ENCODE measurements at places on chromosomes 1 and 21.
A peak's percentile ranks its signal among the peaks of the same experiment; 100 is the strongest.

DNA sequence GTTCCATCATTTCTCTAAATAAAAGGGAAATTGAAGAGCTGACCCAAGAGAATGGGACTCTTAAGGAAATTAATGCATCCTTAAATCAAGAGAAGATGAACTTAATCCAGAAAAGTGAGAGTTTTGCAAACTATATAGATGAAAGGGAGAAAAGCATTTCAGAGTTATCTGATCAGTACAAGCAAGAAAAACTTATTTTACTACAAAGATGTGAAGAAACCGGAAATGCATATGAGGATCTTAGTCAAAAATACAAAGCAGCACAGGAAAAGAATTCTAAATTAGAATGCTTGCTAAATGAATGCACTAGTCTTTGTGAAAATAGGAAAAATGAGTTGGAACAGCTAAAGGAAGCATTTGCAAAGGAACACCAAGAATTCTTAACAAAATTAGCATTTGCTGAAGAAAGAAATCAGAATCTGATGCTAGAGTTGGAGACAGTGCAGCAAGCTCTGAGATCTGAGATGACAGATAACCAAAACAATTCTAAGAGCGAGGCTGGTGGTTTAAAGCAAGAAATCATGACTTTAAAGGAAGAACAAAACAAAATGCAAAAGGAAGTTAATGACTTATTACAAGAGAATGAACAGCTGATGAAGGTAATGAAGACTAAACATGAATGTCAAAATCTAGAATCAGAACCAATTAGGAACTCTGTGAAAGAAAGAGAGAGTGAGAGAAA, 38.4 kb downstream of the CENPF start:
- H3K36me3 ChIP-seq, result peaks cover 4% of the 10 kb centered on the region
- H3K4me1 ChIP-seq, result no peaks in the 10 kb centered on the region
- no peak for DNase-seq
- H3K27ac ChIP-seq, result no peak overlapping the region
- no peaks in the 10 kb centered on the region for H3K27me3 ChIP-seq

DNA sequence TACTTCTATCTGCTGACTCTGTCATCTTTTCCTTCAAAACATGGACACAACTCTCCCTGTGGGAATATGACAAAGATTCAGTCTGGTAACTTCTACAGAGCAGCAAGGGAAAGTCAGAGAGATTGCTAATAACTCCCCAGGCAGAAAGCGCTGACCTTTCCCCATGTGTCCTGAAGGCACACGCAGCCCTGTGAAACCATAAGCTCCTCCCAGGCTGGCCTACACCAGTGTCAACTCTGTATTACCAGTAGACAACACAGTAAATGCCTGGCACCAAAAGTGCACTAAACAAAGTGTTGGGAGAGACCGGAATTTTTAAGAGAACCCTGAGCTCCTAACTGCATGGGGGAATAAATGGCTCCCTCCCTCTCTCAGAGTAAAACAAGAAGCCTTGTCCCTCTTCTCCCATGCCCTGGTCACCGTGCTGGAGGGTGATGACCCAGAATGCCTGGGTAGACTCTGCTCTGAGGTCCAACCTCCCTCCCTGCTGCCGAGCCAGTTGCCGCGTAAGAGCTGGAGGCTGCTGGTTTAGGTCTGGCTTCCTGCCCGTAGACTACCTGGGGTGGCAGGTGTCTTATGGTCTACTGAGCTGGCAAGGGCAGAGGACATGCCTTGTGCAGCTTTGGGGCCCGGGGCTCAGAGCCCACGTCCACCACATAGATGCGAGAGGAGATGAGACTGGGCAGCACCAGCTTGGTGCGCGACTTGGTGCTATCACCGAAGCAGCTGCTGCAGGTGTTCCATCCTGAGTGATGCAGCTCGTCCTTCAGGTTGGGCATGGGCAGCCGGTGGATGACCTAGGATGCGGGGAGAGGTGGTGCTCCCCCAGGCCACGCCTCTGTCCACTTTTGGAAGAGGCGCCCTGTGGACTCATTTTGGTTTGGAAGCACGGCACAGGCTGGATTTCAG, 3.9 kb downstream of the SELENBP1 start:
- H3K36me3 ChIP-seq, result peaks cover 2% of the 10 kb centered on the region
- H3K27ac ChIP-seq, result no peak overlapping the region
- H3K4me3 ChIP-seq, result no peak overlapping the region
- H3K27me3 ChIP-seq, result peaks cover 19% of the 10 kb centered on the region
- no peak for DNase-seq
- H3K4me1 ChIP-seq, result no peaks in the 10 kb centered on the region

- H3K27ac ChIP-seq, result no peak overlapping the region
- H3K27me3 ChIP-seq, result peaks cover 41% of the 10 kb centered on the region
- H3K4me3 ChIP-seq, result peak overlapping the region; percentile 33
- no peaks in the 10 kb centered on the region for H3K36me3 ChIP-seq
Measured at GRCh38 chr21:46100906-46101305, 3.0 kb downstream of the COL6A2 start.

DNA sequence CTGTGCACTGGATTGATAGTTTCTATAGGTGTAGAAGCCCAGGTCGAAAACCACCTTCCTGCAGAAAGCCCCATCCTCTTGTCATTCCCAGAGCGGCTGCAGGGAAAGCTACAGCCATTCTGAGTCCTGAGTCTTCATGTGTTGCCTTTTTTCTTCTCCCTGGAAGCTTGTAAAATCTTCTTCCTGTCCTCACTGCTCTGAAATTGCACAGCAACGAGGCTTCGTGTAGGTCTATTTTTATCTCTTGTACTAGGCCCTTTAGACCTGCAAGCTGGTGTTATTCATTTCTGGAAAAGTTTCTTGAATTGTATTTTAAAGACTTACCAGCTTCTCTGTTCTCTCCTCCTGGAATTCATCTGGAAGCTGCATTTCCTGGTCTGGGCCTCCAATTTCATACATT, 44.2 kb upstream of the ETS2 start:
- H3K27ac ChIP-seq, result no peak overlapping the region
- H3K36me3 ChIP-seq, result peaks cover 3% of the 10 kb centered on the region
- no peaks in the 10 kb centered on the region for H3K27me3 ChIP-seq
- DNase-seq, result no peak
- no peak overlapping the region for H3K4me3 ChIP-seq

GRCh38 chr1:155942578-155943141, 1.2 kb downstream of the RXFP4 start:
- H3K27me3 ChIP-seq, result no peaks in the 10 kb centered on the region
- peaks cover 24% of the 10 kb centered on the region for H3K36me3 ChIP-seq
- peak overlapping the region; percentile 85 for H3K27ac ChIP-seq
- peaks cover 38% of the 10 kb centered on the region for H3K4me1 ChIP-seq
- no peak for DNase-seq
- no peak overlapping the region for H3K4me3 ChIP-seq

- no peak overlapping the region for H3K4me3 ChIP-seq
- H3K27ac ChIP-seq, result no peak overlapping the region
- DNase-seq, result no peak
- no peaks in the 10 kb centered on the region for H3K36me3 ChIP-seq
- peaks cover 33% of the 10 kb centered on the region for H3K27me3 ChIP-seq
- no peaks in the 10 kb centered on the region for H3K4me1 ChIP-seq
Measured at GRCh38 chr1:234507626-234508387, 28.8 kb upstream of the TARBP1 start.
